Hepatocyte (in vitro differentiated cells): ENCODE measurements at places on chromosomes 1 and 21. TPM values are rescaled to one million over a fixed set of nuclear protein-coding genes. Genes with fewer than 3 reads are reported as not detected.

Gene FCRL2
- polyA plus RNA-seq, result not detected in 2 replicates

Gene SH3D21
- polyA plus RNA-seq, result 2.6 and 4.7 TPM in 2 replicates

Gene GUCA2A
- polyA plus RNA-seq, result 8.7 and 11.0 TPM in 2 replicates

Gene IFNLR1
- polyA plus RNA-seq, result 3.6 and 7.5 TPM in 2 replicates

Gene GBP7
- polyA plus RNA-seq, result 0.06 and 0.27 TPM in 2 replicates

Gene ADAMTS4
- 4.4 and 6.1 TPM in 2 replicates for polyA plus RNA-seq
